ENCODE measurements at places on chromosomes 7 and 10. TPM values are rescaled to one million over a fixed set of nuclear protein-coding genes. Genes with fewer than 3 reads are reported as not detected.
A peak's percentile ranks its signal among the peaks of the same experiment; 100 is the strongest.

DNA sequence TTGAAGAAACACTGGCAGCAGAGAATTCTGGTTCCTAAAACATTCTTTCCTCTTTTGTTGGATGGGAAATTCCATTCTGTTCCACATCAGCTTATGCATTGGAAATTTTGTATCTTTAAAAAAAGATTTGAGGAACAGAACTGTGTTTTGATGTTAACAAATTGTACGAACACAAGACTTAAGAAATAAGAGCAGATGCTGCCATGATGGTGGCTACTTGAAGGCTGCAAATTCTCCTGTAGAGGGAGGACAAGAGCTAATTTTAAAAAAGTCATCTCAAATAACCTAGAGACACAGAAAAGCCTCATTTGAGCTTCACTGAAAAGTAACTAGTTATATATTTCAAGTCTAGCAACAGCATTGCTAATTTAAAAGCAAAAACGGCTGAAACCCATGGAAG, 29.8 kb downstream of the NDUFB2 start:
- DNase-seq = peak; percentile 39

The BAMBI gene
- 19.8 TPM for total RNA-seq

- DNase-seq = peak; percentile 47
Observed at GRCh38 chr7:14714161-14714728, 188.3 kb downstream of the DGKB start.

The PDE6C gene
- not detected for total RNA-seq

The CABCOCO1 gene
- 0.24 TPM for total RNA-seq

The LLCFC1 gene
- total RNA-seq = not detected

The DHTKD1 gene
- total RNA-seq = 26.0 TPM

DNA sequence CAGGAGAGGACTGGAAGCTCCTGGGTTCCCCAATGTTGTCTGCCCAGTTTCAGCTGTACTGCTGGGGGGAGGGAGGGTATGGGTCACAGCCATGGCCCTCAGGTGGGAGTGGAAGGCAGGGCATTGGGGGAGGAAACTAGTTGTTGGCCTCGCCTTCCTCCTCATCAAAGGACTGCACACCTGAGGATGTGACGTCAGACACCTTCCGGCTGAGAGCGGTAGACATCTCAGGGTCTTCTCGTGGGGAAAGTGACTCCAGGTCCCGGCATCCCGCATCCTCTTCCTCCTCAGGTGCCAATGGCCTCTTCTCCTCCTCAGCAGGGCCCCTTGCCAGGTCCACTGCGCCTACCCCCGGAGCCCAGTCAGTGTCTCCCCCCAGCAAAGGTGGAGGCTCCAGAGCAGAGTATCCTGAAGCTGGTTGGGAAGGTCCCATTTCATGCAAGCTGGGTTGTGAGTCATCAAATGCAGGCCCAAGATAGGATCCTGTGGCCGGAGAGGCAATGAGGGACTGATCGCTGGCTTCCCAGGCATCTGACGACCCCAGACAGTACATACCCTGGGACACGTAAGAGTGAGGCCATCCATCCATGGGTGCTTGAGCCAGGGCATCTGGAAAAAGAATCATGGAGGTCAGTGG, 6.0 kb downstream of the FAM131B start:
- no peak for DNase-seq

DNA sequence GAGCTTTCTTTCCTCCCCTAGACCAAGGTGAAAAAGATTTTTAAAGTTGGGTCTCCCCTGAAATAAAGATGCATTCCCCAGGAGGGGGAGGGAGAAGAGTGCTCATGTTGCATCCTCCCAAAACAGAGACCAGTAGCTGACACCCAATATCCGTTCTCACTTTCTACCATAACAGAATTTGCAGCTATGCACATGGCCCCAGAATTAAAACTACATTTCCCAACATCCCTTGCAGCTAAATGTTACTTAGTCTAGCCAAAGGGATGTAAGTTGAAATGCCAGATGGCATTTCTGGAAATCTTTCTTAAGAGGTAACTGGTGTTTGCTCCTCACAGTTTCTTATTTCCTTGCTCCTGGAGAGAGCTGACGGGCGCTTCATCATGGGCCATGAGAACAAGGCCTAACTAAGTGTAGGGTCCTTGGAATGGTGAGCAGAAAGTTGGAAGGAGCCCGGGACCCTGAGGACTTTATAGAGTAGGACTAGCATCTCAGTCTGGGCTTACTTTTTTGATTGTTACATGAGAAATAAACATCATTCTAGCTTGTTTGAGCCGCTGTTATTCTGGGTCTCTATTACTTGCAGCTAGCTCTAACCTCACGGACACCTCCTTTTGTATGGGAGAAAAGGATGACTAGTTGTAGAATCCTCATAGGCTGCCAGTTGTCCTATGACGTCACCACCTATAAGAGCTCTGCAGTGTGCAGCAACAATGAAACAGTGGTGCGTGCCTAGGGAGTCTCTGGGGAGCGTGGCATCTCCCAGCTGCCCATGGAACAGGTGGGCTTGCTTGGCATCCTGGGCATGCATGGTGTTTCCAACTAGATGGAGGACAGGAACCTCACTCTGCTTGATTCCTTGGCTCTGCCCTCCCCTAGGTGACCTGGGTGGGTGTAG, 46.1 kb upstream of the EXOC6 start:
- no peak for DNase-seq

- DNase-seq = peak; percentile 71
Observed at GRCh38 chr7:17405786-17406185, 107.3 kb downstream of the AHR start.

- DNase-seq = no peak
Observed at GRCh38 chr10:48291190-48291589, 15.3 kb upstream of the MAPK8 start.

The TUBB8 gene
- not detected for total RNA-seq

GRCh38 chr10:112988839-112989406, 38.9 kb downstream of the TCF7L2 start:
- DNase-seq = no peak

The NRG3 gene
- 0.87 TPM for total RNA-seq

The OPN4 gene
- total RNA-seq = 0.17 TPM

GRCh38 chr7:135525426-135525825, 15.5 kb upstream of the CNOT4 start:
- no peak for DNase-seq

- no peak for DNase-seq
Observed at GRCh38 chr7:135074096-135074495, 73.8 kb upstream of the TMEM140 start.

DNA sequence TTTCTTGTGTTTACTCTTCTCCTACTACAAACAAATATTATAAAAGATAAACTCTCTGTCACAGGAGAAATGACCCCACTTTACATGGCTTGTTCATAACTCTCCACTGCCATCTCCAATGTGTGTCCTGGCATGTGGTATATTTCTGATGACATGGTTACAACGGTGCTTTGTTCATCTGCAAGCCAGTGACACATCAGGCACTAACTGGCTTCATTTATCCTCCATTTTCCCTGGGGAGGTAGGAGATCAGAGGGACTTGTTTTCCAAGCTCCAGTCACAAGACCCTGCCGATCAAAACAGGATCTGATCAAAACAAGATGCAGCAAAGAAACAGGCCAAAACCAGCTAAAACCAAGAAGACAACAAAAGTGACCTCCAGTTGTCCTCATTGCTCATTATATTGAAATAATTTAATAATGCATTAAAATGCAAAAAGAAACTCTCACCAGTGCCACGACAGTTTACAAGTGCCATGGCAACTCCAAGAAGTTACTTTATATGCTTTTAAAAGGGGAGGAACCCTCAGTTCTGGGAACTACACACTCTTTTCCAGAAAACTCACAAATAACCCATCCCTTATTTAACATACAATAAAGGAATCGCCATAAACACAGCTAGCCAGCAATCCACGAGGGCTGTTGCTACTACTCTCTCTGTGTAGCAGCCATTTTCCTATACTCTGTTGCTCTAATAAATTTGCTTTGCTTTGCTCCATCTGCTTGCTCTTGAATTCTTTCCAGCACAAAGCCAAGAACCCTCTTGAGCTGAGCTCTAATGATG, 224.2 kb downstream of the XPNPEP1 start:
- DNase-seq = no peak

GRCh38 chr7:97771576-97771975, 39.7 kb downstream of the TAC1 start:
- DNase-seq = peak; percentile 2

The TAS2R41 gene
- not detected for total RNA-seq

- DNase-seq = no peak
Observed at GRCh38 chr7:121621937-121622336, 225.8 kb upstream of the FAM3C start.

- no peak for DNase-seq
Observed at GRCh38 chr10:12135631-12136030, 6.2 kb downstream of the SEC61A2 start.

DNA sequence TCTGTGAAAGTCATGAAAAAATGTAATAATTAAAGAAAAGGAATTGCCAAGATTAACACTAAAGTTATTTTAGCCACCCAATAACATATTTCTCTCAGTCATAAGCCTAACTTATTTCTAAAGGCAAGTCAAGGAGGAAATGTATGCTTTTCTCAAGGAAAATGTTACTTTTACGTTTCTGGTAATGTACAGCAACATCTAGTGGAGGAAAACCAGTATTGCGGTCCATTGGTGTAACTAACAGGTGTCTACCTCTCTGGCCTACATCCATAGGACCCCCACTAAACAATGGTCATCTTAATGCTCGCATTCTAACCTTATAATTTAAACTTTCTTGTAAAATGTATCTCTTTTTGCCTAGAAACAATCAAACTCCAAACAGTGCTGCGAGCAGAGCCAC, 437.5 kb downstream of the KIF20B start:
- DNase-seq = no peak

- DNase-seq = no peak
Observed at GRCh38 chr10:107163881-107164861, at the start of gene SORCS1. SORCS1 (minus strand) TSS chr10:107164706.

GRCh38 chr7:74544706-74545469, 91.2 kb downstream of the GTF2IRD1 start:
- DNase-seq = no peak

DNA sequence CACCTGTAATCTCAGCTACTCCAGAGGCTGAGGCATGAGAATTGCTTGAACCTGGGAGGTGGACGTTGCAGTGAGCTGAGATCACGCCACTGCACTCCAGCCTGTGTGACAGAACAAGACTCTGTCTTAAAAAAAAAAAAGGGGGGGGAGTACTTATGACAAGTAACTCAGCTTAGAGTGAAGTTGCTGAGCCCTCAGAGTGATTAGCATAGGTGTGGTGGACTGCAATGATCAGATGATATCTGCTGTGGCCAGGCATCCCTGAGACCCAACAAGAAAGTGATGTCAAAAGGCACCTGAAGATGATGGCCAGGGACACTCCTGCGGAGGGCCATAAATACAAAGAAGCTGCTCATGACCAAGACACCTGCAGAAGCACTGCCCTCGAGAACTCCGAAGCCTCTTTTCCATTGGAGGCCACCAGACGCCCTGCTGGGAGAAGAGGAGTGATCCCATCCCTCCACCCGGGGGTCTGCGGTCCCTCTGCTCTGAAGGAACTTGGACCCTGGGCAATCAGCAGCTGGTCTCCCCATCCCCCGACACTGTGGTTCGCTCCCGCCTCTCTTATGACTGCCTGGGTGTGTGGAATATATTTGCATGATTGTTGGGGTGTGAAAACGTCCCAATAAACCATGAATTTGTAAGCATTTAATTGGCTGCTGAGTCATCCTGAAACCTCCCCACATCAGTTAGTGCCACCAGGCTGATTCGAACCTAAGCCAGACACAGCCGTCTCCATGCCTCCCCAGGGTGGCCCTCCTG, 46.0 kb downstream of the RASGEF1A start:
- no peak for DNase-seq

GRCh38 chr10:123027861-123028260, 19.1 kb downstream of the ACADSB start:
- peak; percentile 24 for DNase-seq

DNA sequence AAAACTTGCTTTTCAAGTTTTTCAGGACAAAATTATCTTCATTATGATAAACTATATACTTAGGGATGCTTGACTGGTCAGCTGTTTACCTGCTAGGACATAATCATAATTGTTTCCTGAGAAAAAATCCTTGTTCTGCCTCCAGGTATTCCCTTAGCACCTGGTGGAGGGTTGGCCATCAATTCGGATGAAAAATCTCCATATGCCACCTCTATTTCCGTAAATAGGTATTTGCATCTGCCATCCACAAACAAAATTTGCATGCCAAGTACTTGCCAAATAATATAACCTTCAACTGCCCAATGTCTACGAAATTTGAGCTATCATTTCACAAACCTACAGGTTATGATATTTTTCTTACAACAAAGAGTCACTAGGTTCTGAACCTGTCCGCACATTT, 126.2 kb downstream of the RNF133 start:
- no peak for DNase-seq

DNA sequence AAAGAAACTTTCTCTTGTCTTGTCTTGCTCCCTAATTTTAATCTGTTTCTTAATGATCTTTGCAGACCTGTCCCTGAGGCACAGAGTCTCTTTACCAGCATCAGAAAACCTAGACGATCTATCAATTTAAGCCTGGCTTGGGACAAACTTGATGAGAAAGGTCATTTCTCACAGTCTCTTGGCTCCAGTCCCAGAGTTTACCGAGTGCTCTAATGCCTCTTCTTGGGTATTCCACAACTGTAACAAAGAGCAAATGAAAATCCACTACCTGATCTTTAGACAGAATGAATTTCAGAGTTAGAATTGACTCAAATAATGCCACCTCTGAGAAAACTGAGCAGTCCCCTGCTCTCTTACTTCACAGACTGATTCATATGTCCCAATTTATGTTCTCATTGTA, 106.4 kb upstream of the DNAJB12 start:
- no peak for DNase-seq

DNA sequence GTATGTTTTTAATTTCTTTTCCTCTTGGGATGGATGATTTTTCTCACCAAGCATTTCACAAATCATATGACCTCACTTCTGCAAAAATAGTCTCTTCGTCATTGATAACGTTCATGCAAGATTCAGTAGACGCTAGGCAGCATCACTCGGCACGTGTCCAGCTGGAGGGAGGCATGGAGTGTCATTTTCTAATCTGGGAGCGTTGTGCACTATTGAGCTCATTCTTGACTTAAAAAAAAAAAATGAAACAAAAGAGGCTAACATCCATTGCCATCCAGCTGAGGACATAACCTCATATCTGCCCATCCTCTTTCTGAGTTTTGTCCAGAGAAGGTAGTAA, 56.2 kb downstream of the COL17A1 start:
- no peak for DNase-seq

GRCh38 chr7:84249656-84250055, 55.1 kb upstream of the SEMA3A start:
- no peak for DNase-seq

The MMRN2 gene
- 4.8 TPM for total RNA-seq

The HGF gene
- total RNA-seq = not detected

GRCh38 chr10:6069081-6069931, 7.1 kb upstream of the IL2RA start:
- DNase-seq = no peak

All from Caki2 (cell line).